ENCODE measurements at places on chromosomes 7 and 10. TPM values are rescaled to one million over a fixed set of nuclear protein-coding genes. Genes with fewer than 3 reads are reported as not detected.

DNA sequence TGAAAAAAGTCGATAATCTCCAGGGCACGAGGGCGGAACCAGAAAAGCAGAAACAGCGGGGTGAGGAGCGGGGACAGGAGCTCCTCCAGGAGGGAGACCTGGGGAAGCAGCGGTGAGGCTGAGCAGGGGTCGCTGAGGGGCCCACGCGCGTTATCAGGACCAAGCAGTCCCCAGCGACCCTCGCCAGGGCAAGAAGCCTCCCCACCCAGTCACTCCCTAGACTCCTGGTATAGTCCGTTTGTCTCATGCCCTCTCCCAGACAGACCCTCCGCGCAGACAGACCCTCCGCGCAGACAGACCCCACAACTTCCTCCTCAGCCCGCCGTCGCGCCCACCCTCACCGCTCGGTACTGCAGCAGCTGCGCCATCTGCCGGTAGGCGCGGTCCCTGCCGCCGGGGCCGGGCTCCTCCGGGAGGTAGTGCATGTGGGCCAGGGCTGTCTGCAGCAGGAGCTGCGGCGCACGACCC is 6.3 kb downstream of the ATG9B start:
- peak; percentile 50 for DNase-seq

DNA sequence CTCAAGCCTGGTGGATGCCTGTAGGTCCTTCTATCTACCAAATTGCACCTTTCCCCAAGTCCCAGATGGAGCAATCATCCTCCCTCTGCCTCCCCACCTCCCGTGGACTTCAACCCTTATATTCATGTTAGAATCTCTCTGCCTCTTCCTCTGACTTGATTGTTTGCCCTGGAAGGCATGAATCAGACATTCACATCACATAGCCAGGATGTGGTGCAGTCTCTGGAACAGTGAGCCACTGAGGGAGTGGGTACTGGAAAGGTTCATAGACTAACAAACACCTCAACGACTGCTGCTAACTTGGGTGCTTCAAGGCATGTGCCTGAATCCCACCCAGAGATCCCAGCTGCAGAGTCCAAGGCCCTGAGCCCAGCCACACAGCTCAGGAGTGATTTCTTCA is 494.0 kb downstream of the TNS3 start:
- DNase-seq = no peak

The AMZ1 gene
- total RNA-seq = 1.9 TPM

The GRM3 gene
- not detected for total RNA-seq

The GIMAP5 gene
- 7.9 TPM for total RNA-seq

The GBX1 gene
- not detected for total RNA-seq

DNA sequence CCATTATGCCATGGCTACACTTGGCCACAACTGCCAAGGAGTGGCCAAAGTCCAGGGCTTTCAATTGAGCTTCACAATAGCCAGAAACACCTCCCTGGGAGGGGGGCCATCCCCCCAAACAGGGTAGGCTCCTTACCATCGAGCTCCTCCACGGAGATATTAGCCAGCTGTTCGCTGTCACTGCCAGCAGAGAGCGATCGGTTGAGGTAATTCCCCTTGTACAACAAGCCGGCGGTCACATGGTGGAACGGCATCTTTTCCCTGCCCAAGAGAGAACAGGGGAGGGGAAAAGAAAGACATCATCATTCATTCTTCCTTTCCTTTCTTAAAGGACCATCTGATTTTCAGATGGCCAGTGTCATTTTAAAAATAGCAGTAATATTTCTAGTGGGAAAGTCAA is 133.6 kb downstream of the CALN1 start:
- no peak for DNase-seq

DNA sequence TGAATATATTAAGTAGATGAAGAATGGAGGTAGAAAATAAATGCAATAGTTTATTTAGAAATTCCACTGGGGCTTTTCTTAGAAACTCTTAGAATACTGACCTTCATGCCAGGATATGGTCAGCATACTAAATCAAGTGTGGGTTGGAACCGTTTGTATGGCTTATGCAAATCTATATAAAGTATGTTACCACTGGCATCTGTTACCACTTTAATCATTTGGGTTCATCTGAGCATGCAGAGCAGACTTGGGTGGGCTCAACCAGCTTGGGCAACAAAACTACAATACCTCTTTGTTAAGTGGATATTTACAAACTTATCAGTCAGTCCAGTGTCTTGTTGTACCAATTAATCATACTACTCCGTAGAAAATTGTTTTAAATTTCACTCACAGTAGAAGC is 125.8 kb downstream of the CRPPA start:
- DNase-seq = no peak

The MUC12 gene
- 2.2 TPM for total RNA-seq

DNA sequence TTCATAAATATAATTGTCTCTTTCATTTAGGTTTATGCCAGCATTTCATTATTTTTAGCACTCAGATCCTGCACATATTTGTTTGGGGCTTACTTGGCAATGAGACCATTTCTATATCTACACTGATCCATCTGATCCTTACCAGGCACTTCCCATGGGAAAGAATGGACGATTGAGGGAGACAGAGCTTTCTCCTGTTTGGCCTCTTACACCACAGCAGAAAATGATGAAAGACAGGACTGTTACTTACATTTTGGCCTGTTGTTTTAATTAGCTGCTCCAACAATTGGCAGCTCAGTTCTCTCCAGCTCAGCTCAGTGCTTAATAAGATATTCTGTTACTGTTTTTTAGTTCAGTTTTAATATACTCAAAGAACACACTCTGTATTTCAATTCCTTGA is 77.6 kb upstream of the RSU1 start:
- no peak for DNase-seq

The SAMD9 gene
- 8.0 TPM for total RNA-seq

DNA sequence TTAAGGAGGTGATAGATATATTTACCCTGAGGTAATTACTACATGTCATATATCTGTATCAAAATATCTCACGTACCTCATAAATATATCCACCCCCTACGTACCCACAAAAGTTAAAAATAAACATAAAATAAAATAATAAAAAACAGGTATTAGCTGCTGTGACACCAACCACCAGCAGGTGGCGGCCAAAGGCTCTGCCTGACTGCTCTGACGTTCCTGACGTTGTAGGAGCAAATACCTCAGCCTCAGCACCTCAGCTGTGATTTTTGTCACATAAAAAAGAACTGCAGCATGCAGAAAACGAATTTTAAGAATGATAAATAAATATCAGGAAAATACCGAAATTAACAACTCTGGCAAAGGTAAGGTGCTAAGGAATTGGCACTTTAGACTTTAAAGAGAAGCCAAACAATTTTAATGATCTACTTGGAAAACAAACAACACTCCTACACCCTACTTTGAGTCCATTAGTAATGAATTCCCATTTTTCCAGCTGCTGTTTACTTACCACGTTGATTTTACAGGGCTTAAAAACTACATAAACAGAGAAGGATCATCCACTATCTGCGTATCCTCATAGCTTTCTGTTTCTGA is 125.4 kb upstream of the TARP start:
- peak; percentile 58 for DNase-seq

DNA sequence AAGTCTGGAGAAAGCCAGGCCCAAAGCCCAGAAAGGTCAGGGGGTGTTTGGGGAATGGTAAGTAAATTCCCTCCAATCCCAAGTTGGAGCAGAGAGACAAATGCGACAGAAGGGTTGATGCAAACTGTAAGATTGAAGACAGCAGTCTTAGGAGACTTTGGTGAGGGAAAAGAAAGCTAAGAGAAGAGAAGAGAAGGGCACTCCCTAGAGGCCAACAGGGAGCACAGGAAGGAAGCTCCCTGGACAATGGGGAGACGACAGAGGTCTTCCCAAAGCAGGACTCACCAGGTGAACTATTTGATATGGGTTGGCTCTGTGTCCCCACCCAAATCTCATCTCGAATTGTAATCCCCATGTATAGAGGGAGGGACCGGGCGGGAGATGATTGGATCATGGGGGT is 151.5 kb downstream of the KIF20B start:
- DNase-seq = no peak

DNA sequence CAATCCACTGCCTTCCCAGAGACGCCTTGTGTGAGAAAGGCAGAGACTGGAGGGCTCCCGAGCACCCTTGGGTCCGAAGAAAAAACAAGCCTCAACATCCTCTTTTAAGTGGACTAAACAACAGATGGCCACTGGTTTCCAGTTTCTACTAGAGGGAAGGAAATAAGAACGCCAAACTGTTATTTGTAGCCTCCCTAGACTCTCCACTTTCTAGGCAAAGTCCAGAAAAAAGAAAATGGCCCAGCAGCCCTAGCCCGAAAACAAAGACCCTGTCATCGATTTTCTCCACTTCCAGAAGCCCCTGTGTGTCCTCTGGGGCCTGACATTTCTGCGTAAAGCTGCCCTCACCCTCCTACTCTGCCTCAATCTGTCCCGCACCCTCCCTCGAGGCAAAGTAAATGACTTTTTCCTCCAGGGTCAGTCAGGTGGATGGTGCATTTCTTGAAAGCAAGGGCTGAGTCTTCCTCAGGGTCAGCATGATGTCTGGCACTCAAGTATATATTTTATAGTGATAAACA is 6.0 kb downstream of the RGS10 start:
- no peak for DNase-seq

DNA sequence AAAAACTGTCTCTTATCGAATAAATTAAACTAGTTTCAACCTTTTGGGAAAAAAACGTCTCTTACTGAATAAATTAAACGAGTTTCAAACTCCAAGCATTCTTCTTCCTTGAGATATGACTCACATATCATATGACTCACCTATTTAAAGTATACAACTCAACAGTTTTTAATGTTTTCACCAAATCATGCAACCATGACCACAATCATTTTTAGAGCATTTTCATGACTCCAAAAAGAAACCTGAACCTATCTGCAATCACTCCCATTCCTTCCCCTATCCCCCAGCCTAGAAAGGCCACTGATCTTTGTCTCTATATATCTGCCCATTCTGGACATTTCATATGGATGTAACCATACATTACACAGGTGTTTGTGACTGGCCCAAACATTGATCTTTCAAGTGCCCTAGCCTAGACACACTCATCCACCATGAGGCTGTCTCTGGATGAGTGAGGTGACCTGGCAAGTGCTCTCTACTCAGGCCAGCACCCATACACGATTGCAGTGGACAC is 115.3 kb downstream of the PIP4K2A start:
- no peak for DNase-seq

The ITPRID1 gene
- total RNA-seq = not detected

The TMEM196 gene
- not detected for total RNA-seq

GRCh38 chr7:30566596-30566995 is 28.1 kb upstream of the GARS1 start:
- no peak for DNase-seq

DNA sequence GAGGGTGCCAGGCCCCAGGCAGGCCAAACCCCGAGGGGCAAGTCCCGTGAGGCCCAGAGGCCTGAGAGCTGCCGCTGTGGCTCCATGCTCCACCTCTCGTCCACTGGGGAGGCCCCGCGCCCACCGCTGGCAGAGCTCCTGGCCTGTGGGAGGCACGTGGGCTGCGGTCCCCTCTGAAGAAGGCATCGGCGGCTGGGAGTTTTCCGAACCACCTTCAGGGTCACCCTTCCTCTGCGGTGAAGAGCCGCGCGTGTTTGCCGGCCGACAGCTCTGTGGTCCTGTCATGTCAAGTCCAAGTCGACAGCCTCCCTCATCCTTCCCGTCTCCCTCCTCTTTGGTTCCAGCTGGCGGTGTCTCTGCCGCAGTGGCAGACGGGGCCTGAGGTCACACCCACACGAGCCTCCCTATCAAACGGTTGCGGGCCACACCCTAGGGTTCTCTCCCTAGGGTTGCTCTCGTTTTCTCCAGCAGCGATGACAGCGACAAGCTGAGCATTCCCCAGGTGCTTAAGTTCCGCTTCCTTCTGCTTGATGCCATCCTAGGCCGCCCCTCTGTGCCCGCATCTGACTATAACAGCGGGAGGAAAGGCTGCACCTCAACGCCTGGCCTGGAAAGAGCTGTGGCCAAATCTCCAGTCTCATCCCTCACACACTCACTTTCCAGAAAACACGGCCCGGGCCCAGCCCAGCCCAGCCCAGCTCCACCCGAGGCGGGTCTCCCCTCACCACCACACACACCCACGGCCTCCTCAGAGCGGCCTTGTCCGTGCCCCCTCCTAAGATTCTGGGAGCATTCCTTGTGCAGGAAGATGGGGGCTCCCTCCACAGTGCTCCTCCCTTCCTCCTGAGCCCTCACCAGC is 185.0 kb downstream of the ELFN1 start:
- DNase-seq = no peak

Measured in ovary (tissue), 10 donors.